ENCODE measurements at places on chromosomes 12 and 14.

GRCh38 chr14:78010688-78011087 is 159.5 kb upstream of the NRXN3 start:
- DNase-seq: no peak

DNA sequence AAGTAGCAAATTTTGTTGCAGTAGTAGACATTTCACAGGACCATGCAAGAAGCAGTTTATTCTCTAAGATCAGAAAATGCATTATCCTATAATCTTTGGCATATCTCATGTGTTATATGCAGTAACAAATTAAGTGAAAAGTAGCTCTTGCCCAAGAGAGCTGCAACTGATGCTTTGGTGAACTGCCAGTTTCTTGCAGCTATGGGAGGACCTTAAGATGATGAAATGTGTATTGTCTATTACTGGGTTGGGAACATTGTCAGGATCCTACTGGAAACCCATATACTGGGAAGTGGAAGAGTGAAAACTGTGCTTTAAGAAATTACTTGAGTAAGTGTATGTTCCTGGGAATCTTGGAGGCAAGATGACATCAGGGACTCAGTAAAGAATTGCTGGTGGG is 238.8 kb downstream of the DACT1 start:
- DNase-seq: no peak

DNA sequence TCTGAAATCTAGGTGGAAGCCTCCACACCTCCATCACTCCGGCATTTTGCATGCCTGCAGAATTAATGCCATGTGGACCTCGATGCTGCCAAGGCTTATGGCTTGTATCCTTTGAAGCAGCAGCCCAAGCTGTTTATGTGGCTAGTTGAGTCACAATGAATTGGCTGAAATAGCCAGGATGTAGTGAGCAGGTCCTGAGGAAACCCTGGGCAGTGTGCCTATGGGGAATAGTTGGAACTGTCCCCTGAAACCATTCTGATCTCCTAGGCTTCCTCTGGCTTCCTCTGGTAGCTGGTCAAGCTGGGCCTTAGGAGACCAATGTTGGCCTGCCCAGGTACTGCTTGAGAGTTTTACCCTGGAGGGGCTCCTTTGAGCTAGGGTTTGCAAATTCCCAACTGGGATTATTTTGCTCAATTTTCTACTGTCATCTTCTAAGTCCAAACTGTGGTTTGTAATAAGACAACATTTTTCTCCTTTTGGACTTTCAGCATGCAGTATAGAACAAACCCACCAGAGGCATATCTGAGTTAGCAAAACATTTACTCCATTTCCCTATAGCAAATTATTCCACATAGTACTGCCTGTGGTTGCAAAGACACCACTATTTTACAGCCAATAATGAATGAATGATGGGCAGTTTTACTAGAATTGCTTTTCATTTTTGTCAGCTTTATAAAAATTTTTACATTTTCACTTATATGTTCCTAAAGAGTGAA is 85.1 kb upstream of the AMIGO2 start:
- no peak for DNase-seq

DNA sequence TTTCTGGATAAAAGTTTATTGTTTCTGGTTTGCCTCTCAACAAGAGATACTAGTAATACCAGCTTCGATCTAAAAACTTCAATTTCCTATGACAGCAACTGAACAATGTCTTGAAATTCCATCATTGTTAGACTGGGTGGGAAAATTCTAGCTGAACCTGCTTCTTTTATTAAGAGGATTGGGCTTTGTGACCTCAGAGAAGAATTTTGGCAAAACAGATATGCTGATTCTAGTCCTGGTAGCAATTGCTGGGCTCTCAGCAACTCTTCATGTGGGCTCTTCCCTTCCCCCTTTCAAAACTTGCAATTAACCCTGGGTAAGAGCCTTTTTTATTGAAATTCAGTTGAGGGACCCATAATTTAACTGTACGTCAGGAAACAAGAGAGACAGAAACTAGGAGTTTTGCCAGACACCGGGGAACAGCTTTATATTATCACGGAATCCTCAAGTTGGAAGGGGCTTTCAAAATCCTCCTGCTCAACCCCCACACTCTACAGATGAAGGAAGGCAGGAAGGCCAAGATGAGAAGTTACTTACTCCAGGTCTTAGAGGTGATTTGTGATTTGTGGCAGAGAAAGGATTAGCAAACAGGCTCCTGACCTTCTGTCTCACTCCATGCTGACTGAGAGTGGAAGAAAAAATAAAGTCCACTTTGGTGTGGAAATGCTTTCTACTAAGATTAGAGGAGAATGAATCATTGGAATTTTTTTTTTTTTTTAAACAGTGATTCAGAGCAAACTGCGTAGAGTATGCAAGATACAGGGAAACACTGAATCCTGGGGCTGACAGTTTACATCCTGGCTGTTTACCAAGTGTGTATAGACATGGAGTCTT is 239.0 kb upstream of the ATP2B1 start:
- peak; percentile 41 for DNase-seq

GRCh38 chr12:74171478-74171909 is 366.1 kb upstream of the ATXN7L3B start:
- DNase-seq: no peak

DNA sequence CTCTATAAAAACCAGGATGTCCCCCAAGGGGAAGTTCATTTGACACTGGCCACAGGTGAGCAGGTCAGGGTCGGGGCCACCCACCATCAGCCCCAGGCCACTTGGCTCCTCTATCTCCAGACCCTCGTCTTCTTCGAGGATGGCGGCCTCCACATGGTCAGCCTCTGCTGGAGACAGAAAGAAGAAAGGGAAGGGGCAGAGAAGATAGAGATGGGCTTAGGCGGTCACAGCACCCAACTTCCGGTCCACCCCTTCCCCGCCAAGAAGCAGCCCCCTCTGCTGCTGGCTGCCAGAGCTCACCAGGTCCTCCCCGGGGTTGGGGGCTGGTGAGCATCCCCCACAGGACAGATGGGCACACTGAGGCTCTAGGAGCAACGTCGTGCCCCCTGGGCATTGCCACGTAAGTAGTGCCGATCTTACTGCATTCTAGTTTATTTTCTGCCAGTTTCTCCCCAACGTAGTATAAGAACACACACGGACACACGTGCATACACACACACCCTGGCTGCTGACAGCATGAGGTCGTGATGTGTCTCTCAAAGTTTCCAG is 14.2 kb downstream of the BCL11B start:
- DNase-seq: no peak
